ENCODE measurements at places on chromosomes 6 and 20. TPM values are rescaled to one million over a fixed set of nuclear protein-coding genes. Genes with fewer than 3 reads are reported as not detected.

MYH7B gene
- 0.27 TPM for total RNA-seq

PCMTD2 gene
- 55.9 TPM for total RNA-seq

CST2 gene
- not detected for total RNA-seq

CNR1 gene
- total RNA-seq, result 25.5 TPM

LINC00237 gene
- total RNA-seq, result not detected

TMEM14C gene
- 72.9 TPM for total RNA-seq

CRNKL1 gene
- 24.5 TPM for total RNA-seq

HLA-DOA gene
- 19.4 TPM for total RNA-seq

- no peak for DNase-seq
These were observed 760.9 kb upstream of the FLRT3 start for GRCh38 chr20:15098351-15098750.

DNA sequence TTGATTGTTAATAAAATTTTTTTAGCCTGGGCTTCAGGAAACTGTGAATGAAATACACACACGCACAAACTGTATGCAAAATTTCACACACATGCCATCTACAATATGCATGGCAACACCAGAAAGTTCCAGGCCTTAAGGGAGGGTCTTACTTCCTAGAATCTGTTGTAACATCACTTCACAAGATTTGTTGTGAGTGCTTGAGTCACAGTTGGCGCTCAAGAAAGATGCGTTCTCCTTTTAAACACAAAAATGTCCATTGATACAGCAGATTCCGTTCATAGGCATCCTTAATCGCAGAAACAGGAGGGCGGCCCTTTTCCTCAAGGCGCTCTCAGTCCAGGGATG lies 485 bp upstream of the RTF2 start:
- no peak for DNase-seq

- DNase-seq, result no peak
These were observed 192.3 kb upstream of the RNF217 start for GRCh38 chr6:124769811-124770544.

DNA sequence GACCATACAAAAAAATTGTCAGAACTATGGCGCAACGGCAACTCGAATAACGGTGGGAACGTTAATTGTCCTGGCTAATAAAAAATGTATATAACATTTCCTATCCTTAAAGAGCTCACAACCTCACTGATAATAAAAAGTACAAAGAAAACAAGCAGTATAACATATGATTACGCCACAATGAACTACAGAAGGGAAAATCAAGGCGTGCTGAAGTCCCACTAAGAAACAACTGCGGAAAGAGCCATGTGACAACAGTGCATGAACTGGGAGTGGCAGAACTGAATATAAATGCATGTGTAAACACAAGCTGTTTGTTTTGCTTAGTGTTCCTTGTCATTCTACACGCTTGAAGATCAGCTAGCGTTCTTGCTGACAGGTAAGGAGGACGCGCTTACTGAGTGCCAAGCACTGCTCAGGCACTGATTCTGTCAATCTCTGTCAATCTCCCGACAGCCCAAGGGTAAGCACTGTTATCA lies 466 bp upstream of the PSMB1 start:
- DNase-seq, result no peak

DNA sequence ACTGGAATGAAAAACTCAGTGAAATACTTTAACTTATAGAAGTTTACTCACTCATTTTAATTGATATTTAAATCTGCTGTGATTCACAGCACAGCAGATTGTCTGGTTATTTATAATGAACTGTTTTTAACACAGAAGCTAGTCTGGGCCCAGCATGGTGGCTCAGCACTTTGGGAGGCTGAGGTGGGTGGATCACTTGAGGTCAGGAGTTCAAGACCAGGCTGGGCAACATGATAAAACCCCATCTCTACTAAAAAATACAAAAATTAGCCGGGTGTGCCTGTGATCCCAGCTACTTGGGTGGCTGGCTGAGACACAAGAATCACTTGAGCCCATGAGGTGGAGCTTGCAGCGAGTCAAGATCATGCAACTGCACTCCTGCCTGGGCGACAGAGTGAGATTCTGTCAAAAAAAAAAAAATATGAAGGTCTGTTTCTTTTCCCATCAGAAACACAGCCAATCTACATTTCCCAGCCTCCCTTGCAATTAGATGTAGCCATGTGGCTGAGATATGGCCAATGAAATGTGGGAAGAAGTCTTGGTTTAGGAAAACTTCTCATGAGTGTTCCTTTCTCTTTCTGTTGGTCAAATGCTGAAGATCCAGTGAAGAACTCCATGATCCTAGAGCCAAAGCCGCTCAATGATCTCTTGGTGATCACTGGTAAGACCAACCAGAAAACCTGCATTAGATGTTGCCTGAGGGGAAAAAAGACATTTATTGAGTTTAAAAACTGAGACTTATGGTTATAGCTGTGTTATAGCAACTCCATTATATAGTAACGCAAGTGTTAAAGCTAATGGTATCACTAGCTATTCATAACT lies 31.3 kb upstream of the BTN3A2 start:
- DNase-seq, result no peak

GRCh38 chr6:166584853-166585429 lies 1.5 kb downstream of the RAMACL start:
- no peak for DNase-seq

DNA sequence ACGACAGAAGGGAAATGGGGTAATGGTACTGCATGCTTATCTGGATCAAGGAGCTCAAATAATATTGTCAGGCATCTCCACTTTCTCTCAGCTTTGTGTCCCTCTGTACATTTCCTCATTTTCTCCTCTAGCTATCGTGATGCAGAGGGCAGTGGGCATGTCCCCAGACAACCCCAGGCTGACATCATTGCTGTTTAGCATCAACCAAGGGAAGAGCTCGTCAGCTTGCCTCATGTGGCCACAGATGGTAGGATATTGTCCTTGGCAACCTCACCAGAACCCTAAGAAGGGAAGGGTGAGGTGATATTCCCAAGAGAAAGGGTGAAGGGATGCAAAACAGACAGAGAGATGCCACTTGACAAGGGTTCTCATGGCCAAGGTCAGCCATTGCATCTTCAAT lies 58.3 kb downstream of the MAFB start:
- no peak for DNase-seq

DNA sequence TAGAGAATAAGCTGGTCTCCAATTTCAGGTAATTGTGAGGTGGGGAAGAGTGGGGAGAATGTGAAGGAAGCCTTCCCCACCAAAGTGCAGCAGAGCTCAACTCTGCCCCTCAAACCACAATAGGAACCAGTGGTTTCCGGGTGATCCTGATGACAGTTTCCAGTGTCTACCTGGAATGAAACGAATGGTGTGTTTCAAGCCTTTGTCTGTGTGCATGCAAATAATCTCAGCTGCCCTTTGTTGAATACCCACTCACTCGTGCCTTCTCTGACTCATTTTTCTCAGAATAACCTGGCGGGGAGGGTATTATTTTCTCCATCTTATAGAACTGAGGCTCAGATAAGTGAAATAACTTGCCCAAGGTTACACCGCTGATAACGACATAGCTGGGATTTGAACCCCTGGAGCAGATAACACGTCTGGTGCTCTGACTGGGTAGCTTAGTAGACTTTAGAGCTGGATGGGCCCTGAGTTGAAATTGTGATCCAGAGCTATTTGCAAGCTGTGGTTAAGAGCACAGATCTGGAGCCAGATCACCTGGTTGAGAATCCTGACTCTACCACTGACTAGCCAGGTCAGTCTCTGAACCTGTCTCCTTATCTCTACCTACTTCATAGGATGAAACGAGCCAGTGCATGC lies 85.1 kb downstream of the EYA2 start:
- no peak for DNase-seq

DNA sequence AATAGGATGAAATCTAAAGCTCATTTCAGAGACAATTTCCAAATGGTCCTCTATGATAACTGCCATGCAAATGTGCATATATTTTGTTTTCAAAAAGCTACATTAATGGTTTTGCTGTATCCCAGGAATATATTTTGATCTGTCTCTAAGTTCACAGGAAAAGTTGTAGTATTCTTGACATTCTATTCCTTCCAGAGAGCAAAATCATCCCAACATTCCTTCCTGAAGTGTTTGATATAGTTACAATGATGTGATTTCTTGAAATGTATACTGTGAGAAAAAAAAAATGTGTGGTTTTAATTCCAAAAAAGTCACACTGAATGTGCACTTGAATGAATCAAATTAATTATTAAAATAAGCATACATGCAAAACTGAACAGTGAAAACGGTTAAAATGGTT lies 996.0 kb upstream of the CITED2 start:
- no peak for DNase-seq

DNA sequence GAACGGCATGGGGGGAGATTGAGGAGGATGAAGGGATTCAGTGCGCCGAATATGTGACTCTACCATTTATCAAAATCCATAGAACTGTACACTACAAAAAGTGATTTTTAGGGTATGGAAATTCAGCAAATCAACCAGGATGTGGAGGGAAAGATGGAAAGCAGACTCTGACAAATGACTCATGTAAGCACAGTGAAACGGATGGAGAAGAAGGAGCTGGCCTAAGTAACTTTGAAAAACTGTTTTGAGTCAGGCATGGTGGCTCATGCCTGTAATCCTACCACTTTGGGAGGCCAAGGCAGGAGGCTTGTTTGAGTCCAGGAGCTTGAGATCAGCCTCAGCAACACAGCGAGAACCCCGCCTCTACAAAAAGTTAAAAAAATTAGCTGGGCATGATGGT lies 39.2 kb downstream of the MUC22 start:
- DNase-seq, result no peak

DNA sequence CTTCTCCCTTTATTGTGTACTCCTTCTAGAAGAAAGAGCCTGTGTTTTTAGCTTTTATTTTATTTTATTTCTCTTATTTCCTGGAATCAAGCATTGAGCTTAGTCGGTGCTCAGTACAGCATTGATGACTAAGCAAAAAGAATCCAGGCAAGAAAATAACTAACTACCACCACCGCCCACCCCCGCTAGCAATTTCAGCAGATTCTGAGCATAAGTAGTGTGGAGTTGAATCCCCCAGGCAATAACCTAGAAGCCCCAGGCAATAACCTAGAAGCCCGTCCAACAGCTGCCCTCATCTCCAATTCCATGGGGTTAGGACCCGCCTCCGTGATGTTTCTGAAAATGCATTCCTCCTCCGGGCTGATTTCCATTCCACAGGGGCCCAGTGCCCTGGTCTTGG lies 258.0 kb upstream of the TAB2 start:
- DNase-seq, result no peak

DNA sequence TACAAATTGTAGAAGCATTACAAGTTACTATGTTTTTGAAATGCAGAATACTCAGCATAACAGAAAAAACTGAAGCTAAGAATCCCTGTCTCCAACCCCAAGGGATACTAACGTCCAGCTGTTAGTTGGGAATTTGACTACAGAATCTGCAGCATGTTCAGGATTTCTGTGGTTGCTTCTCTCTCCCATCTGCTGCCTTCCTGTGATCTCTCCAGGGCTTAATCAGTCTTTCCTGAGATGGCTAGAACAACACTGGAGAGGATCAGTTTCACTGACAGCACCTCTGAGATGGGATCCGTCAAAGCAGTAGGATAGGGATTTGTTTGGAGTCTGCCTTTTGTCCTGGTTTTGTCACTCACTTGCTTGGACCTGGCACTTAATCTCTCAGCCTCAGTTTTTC lies 73.3 kb upstream of the NUP153 start:
- no peak for DNase-seq

GRCh38 chr6:142850679-142851423 lies 94.1 kb downstream of the HIVEP2 start:
- DNase-seq, result no peak

- no peak for DNase-seq
These were observed 11.7 kb downstream of the PHIP start for GRCh38 chr6:79066330-79066729.

DNA sequence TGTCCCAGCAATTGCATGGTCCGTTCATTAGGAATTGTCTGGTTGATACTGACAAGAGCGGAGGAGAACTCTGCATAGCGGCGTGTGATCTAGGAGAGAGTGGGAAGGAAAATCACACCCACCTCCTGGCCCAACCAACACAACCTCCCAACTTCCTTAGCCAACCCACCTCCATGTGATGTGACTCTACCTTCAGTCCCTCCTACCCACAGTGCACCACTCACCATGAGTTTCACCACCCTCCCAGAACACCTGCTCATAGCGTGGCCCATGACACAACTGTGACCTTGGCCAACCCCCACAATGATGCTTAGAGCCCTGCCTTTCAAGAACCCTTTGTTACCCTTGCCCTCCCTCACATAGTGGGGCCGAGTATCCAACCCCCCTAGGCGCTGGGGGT lies 7.7 kb downstream of the VPS52 start:
- no peak for DNase-seq

- no peak for DNase-seq
These were observed 21.9 kb downstream of the BCL2L1 start for GRCh38 chr20:31700747-31701146.

DNA sequence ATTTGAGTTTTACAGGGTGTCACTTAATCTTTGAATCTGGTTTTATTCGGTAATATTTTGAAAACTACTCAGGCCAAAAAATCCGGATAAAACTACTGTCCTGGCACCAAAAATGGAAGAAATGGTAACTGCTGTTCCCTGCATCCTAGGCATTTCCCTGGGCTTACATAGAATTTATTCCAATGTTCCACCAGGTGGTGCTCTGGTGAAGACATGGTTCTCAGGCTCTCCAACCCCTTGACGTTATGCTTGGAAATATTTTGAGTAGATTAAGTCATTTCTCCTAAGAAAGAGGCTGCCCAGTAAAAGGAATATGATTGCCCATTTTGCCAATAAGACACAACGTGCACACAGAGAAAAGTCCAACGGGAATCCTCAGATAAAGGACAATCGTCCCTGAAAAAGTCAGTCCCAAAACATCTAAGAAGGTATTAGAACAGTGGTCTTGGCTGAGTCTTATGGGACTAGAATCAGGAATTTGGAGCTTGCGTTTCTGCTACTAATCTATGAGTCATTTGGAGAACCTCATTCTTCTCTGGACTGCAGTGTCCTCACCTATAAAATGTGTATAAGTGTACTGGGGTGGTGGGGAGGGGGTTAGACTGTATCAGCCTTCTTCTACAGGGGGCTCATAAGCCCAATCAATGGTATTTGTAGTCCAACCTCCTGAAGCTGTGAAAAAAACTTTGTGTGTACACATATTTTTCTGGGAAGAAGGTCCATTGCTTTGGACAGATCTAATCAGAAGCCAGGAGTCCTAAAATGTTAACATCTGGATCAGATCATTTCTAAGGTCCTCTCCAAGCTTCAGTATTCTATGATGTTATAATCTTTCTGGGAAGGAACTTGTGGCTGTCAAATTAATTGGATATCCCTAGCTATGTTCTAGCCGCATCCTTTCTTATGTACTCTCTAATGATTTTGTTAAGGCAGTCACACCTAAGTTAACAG lies 131.0 kb upstream of the BMP2 start:
- no peak for DNase-seq
